ENCODE measurements at places on chromosomes 12 and 14. TPM values are rescaled to one million over a fixed set of nuclear protein-coding genes. Genes with fewer than 3 reads are reported as not detected.

- DNase-seq, result no peak
These were observed 18.9 kb downstream of the TMEM106C start for GRCh38 chr12:47982311-47982710.

DNA sequence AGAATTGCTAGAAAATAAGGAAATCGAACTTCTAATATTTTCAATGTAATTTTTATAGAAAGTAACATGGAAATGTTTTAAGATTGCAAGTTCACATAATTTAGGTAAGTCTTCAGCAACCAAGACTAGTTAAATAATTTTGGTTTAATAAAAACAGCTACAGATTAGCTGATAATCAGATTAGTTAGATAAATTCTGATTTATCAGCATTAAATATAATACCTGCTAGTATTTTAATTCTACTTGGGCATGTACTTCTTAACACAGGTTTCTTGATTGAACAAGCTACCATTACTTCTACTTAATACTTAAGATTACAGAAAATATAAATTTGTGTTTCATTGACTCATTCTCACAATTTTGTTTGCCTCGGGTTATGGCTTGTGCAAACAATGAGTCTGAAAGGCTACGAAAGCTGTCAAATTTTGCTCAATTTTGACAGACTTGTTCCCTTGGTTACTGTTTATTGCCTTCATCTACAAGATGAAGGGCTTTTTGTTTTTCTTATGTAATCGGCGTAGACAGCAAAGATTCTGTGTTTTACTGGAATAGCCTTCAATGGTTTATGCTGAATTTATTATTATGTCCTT is 116.1 kb upstream of the NUDT4 start:
- DNase-seq, result no peak

GRCh38 chr12:47534695-47535094 is 171.1 kb downstream of the RPAP3 start:
- DNase-seq, result no peak

GRCh38 chr14:91234791-91235114 is 9.8 kb downstream of the GPR68 start:
- no peak for DNase-seq

GRCh38 chr12:34625116-34625515 is 602.8 kb downstream of the ALG10 start:
- no peak for DNase-seq

Gene EPYC
- not detected for total RNA-seq

Gene ACOT6
- not detected for total RNA-seq

Gene CAPS2
- total RNA-seq, result 10.6 TPM

Gene CLMN
- 11.1 TPM for total RNA-seq

Gene LMNTD1
- 0.58 TPM for total RNA-seq

Gene SLC10A1
- not detected for total RNA-seq

Gene RIN3
- total RNA-seq, result 19.1 TPM

Gene RGS6
- total RNA-seq, result 12.4 TPM
